CD4-positive, alpha-beta T cell treated with Interleukin-1 beta for 1 hour (primary cell): ENCODE measurements at places on chromosomes 6 and 20.
A peak's percentile ranks its signal among the peaks of the same experiment; 100 is the strongest.

DNA sequence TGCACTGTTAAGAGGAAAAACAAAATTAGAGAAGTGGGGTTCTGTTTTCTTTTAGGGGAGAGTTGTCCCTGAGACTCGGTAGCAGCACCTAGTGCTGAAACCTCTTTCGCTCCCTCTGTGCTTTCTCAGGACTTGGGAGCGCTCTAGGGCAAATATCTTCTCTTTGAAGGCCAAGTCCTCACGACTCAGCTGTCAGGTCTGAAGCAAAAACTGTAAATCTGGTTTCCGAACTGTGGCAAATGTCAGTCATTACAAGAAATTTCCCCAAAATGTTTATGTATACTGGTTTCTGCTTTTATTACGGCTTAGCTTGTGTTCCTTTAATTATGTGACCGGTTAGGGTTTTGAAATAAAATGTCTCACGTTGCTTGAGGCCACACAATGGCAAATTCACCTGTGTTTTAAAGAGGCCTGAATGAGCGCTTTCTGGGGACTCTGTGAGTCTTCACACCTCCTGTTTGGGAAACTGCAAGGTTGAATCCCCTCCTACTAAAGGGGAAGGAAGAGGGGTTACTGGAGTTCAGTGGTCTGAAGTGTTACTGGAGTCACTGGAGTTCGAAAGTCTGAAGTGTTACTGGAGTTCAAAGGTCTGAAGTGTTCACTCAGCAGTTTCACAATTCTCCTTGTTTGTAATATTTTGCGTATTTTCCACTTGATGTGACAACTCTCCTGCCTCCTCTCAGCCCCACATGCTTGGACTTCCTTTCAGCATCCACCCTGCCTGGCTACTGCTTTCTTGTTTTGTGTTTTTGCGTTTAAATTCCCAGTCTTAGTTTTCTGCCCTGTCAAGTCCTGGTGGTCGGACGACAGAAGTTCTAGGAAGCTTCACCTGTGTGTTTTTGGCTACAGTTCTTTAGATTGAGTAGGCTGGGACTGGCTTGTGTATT, 1.6 kb downstream of the SMPDL3A start:
- DNase-seq, result peak; percentile 7

- no peak for DNase-seq
Observed at GRCh38 chr20:36392989-36393388, 86.8 kb downstream of the DLGAP4 start.

DNA sequence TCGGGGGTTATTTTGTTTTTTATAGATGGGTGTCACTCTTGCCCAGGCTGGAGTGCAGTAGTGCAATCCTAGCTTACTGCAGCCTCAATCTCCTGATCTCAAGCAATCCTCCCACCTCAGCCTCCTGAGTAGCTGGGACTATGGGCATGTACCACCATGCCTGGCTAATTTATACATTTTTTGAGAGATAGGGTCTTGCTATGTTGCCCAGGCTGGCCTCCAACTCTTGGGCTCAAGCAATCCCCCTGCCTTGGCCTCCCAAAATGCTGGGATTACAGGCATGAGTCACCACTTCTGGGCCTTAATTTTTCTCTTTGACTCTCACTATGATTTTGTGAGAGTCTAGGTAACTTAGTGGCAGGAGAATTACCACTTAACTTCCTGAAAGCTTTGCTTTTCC, 23.3 kb downstream of the AKAP12 start:
- no peak for DNase-seq

- DNase-seq, result no peak
Observed at GRCh38 chr6:109093732-109094415, 772 bp downstream of the SESN1 start.
